ENCODE measurements at places on chromosomes 1 and 21.

GRCh38 chr1:6090996-6091822 lies 45.5 kb downstream of the KCNAB2 start:
- no peak for DNase-seq

- DNase-seq, result peak; percentile 63
These were observed 96.4 kb upstream of the HOOK1 start for GRCh38 chr1:59718064-59718988.

GRCh38 chr1:33122483-33123178 lies 41.7 kb downstream of the AZIN2 start:
- DNase-seq, result no peak

DNA sequence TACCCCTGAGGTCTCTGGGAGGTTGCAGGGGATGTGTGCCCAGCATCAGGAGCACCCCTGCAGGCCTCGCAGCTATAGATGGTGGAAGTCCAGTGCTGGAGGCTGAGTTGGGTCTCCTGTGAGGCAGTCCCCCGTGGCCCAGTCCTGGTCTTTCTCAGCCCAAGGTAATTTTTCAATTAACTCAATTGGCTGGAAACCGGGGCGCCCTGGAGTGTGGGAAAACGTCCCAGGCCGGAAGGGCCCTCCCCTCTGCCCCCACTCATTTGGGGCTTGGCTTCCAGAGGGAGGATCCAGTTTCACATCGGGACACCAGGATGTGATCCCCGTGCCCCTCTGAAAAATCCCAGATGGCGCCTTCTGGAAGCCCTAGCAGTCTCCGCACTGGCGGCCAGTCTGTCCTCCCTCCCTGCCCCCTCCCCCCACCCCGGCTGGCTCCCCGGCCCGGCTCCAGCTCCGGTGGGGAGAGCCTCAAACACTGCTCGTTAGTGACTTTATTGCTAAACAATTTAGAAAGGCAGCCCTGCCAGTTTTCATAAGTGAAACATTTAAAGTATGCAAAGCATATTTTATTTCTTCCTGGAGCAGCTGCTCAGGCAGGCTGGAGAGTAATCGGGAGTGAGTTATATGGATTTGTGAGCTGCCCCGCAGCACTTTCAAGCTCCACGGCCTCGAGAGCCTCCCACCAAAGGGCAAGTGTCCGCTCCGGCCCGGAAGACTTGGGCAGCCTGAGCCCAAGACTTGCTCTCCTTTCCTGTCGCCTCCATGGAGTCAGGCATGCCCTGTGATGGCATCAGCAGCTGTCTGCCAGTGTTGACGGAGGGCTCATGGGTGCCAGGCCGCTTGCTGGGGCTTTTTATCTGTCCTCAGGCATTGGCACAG lies 208.2 kb upstream of the TMEM51 start:
- DNase-seq, result peak; percentile 6

DNA sequence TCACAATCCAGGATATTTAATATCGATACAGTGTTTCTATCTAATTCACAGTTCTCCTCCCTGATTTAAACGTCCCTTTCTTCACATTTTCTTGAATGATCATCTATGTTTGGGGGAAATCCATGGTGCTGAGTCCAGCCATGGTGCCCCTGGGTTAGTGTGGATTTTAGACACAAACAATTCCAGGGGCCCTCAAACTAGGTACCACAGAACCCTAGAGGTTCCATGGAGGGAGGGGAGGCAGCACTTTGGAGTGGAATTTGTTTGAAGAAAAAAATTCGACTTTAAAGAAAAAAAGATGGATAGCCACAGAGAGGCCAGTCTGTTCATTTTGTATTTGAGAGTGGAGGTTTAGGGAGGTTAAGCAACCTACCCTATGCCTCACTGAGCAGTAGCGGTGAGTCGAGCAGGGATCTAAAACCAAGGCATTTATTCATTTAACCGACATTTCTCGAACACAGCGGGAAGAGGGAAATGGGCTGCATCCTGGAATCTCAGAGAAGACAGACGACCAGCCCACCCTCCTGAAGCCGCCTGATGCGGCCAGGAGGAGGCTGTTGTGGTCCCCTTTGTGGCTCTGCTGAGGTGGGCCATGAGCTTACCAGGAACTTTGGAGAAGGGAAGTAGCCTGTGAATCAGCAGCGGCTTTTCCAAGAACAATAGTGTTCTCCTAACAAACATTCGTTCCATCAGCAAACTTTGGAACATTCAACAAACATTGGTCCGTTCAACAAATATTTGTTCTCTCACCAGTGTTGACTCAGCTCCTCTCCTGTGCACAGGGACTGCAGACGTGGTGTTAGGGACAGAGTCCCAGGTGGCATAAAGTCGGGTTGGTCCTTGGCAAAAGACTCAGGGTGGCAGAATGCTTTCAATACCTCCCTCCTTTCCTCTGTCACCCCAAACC lies 103.5 kb upstream of the ZBTB40 start:
- DNase-seq, result peak; percentile 26

- peak; percentile 19 for DNase-seq
These were observed 6.8 kb upstream of the KPNA6 start for GRCh38 chr1:32100807-32101708.

DNA sequence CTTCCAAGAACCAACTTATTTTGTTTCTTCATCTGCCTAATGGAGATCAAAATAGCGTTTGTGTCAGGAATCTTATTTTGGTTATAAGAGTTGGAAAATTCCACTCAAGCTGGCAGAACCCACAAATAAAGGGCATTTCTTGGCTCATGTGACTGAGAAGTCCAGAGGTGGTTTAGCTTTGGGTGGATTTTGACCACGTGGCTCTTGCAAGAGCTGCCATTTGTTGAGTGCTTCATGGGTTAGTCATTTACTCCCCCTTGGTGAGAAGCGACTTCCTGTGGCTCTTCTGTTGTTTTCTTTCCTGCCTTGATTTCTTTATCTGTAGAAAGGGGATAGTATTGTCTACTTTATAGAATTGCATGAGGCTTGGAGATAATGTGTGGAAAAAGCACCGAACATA lies 9.5 kb upstream of the RNF186 start:
- no peak for DNase-seq

- no peak for DNase-seq
These were observed 15.7 kb downstream of the EPHX1 start for GRCh38 chr1:225825607-225826007.

GRCh38 chr1:207883660-207884250 lies 27.2 kb downstream of the CD34 start:
- no peak for DNase-seq

DNA sequence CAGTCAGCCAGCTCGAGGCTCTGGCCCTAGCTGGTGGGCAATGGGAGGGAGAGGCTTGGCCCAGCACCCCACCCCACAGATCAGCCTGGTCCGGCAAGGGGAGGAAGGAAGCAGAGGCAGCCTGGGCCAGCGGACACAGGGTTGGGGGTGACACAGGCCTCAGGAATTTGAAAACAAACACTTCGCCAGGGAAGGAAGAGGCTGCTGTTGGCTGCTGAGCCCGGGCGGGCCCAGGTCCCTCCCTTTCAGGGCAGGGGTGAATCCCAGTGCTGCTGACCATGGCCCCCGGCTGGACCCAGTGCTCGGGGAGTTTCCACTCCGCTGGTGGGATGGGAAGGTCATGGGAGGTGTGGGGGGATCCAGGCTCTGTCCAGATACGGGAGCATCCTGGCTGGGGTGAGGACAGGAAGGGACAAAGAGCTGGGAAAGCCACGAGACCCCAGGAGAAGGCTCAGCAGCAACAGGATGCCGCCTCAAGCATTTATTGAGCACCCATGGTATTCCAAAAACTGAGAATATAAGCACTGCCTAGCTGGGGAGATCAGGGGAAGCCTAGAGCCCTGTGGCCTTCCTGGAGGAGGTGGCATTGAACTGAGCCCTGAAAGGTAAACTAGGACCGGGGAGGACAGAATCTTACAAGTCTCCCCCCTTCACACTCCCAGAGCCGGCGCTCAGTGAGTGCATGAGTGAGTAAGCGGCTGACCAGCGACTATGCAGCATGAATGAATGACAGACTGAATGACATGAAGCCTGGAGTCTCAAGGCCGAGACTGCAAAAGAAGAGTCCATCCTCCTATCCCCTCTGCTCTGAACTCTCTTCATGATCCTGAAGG lies 26.2 kb upstream of the EPHA2 start:
- DNase-seq, result peak; percentile 95

DNA sequence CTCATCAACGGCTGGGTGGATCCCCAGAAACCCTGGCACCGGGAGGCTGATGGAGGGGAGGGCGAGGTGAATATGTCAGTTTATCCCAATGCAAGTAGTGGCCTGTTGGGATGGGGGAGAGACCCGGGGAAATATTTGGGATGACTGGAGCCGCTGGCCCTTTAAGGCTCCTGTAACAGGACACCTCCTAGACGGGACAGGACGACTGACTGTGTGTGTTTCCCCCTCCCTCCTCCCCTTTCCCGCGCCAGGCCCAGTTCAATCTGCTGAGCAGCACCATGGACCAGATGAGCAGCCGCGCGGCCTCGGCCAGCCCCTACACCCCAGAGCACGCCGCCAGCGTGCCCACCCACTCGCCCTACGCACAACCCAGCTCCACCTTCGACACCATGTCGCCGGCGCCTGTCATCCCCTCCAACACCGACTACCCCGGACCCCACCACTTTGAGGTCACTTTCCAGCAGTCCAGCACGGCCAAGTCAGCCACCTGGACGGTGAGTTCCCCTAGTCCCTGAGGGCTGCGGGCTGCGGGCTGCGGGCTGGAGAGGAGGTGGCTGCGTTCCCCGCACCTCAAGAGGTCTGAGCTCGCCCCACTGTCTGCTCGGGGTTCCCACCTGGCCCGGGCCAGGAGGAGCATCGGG lies 44.8 kb upstream of the CCDC27 start:
- DNase-seq, result no peak

DNA sequence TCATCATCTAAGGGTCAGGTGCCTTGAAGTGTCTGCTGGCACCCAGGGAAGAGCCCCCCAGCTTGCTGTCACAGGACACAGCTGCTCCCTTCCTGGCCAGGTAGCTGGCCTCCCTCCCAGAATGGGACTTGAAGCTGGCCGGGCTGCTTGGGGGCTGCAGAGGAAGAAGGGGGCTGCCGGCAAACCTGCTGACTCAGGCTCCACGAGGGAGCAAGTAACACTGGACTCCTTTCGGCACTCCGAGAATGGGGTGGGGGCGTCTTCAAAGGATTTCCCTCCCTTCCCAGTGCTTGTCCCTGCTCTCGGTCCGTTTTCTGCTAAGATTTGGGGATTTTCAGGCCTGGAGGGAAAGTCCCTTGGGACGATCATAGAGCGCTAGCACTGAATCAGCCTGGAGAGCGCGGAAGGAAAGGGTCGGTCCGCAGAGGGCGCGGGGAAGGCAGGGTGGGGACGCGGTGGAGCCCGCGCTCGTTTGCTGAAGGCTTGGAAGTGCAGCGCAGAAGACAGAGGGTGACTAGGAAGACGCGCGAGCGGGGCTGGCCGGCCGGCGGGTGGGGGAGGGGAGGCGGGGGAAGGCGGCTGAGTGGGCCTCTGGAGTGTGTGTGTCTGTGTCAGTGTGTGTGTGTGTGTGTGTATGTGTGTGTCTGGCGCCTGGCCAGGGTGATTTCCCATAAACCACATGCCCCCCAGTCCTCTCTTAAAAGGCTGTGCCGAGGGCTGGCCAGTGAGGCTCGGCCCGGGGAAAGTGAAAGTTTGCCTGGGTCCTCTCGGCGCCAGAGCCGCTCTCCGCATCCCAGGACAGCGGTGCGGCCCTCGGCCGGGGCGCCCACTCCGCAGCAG lies at the start of gene CSF1:
CSF1 (plus strand) TSS at position 727 of the 840 bp plus-strand sequence. CDS start 175 bp downstream, outside the sequence.
- DNase-seq, result peak; percentile 89

DNA sequence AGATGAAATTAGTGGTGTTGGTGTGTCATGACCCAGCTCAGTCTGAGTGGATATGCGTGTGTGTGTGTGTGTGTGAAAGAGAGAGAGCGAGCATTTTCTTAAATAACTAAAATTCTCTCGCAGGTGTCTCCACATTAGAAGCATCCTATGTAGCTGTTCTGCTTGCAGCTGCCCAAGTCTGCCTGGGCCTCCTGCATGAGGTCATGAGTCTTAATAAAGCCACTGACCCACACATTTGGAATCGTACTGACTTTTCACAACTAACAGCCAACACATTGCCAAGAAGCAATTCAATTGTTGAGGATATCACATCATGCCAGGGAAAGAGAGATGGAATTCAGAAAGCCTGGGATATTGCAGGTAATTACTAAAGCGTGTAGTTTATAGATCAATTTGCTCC lies 238.2 kb upstream of the AJAP1 start:
- DNase-seq, result no peak

- no peak for DNase-seq
These were observed 17.1 kb upstream of the ADGRB2 start for GRCh38 chr1:31781138-31781755.

GRCh38 chr1:185207980-185208602 lies 51.1 kb downstream of the SWT1 start:
- DNase-seq, result peak; percentile 28

DNA sequence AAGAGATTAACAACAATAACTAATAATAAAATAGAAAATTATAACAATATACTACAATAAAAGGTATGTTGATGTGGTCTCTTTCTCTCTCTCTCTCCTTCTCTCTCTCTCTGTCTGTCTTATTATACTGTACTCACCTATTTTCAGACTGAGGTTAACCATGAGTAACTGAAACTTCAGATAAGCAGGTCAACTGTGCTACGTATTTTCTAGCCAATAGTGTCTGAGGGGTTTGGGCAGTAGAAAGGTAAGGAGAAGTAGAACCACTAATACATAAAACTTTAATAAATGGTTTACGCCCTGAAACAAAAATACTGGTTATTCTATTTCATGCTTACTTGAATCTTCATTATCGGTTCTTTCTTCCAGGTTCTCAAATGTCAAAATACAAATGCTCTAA lies 71.0 kb upstream of the LRRC53 start:
- DNase-seq, result no peak

- DNase-seq, result no peak
These were observed 56.1 kb downstream of the HIVEP3 start for GRCh38 chr1:41862384-41863221.

GRCh38 chr1:101431956-101432510 lies 195.2 kb downstream of the S1PR1 start:
- no peak for DNase-seq

DNA sequence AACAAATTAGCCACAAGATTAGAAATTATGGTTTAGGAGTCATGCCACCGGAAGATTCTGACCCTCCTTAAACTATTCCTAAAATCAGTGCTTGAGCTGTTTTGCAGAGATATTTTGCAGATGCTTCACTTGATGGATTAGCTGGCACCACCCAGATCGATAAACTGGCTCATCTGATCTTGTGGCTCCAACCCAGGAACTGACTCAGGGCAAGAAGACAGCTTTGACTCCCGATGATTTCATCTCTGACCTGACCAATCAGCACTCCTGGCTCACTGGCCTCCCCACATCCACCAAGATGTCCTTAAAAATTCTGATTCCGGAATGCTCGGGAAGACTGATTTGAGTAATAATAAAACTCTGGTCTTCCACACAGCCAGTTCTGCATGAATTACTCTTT lies 221.6 kb downstream of the RHOU start:
- no peak for DNase-seq
